ENCODE measurements at places on chromosomes 12 and 14.

GRCh38 chr12:11765421-11765816 is 115.9 kb downstream of the ETV6 start:
- DNase-seq, result no peak

DNA sequence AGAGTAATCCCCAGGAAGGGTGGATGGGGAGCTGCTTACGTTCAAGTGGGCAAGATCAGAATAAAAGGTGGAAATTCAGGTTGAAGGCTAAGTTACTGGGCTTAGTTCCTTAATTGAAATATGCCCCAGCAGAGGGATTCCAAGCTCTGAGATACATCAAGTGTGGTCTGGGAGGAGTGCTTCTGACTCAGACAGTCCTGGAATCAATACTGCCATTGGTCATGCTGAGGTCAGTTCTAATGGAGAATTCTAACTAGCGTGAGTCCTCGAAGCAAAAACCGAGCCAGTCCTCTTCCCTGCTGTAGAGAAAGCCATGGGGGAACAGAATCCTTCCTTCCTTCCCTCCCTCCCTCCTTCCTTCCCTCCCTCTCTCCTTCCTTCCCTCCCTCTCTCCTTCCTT is 39.9 kb downstream of the NOS1 start:
- DNase-seq, result no peak

- DNase-seq, result no peak
These were observed 159.4 kb downstream of the NELL2 start for GRCh38 chr12:44716711-44717110.

DNA sequence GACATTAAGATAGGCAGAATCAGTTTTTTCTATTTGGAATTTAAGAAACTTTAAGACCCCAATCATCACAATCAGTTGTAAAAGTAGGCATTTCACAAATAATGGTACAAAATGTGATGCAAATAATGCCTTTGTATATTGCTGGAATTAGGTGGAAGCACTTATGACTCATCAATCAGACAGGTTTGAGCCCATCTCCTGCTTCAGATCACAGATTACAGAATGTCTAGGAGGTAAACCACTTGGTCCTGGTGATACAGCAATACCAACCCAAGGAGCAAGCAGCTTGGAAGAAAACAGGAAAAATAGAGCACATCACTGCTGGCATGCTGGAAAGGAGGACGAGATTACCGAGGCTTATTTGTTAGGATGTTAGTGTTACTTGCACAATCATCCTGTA is 57.6 kb downstream of the C12orf56 start:
- no peak for DNase-seq

- no peak for DNase-seq
These were observed 19.4 kb upstream of the PPM1A start for GRCh38 chr14:60229614-60230013.

DNA sequence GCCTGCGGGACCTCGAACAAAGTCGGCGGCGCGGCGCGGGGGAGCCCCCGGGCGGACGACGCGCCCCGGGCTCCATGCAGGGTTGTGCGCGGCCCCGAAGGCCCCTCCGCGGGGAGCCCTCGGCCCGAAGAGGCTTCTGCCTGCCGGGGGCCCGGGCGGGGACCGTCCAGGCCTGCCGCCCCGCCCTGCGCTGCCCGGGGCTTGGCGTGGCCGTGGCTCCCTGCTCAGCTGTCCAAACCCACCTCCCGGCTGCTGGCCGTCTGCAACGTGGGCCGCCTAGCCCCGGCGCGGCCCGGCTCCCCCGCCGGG is 670 bp downstream of the DYRK2 start:
- no peak for DNase-seq

DNA sequence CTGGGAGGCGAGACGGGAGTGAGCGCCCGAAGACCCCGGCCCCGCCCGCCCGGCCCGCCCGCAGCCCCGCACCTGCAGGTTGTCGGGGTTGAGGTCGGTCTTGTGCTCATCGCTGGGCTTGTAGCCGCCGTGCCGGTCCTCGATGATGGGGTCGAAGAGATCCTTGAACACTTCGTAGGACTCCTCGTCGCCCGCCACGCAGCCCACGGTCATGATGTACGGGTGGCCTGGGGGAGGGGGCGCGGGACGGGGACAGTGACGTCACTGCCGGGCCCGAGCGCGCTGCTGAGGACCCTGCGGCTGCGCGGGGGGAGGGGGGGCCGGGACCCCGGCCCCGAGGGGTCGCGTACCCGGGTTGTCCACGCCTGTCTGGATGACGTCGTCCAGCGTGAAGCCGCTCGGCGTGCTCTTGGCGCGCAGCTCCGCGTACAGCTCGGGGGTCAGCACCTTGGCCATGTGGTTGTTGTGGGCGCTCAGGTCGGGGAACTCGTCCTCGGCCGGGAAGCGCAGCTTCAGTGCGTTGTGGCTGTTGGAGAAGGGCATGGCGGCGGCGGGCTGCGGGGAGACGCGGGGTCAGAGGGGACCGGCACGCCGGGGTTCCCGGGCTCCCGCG is 573 bp downstream of the CKB start:
- no peak for DNase-seq

- no peak for DNase-seq
These were observed 243.0 kb upstream of the TMTC1 start for GRCh38 chr12:30026621-30027234.

Measured in NCI-H1048 (cell line).